Tongue (tissue), 3 donors: ENCODE measurements at places on chromosomes 16 and 17. TPM values are rescaled to one million over a fixed set of nuclear protein-coding genes. Genes with fewer than 3 reads are reported as not detected.
A peak's percentile ranks its signal among the peaks of the same experiment; 100 is the strongest.

GRCh38 chr17:68085771-68086381 lies 50.3 kb downstream of the KPNA2 start:
- peak; percentile 5 for DNase-seq

DNA sequence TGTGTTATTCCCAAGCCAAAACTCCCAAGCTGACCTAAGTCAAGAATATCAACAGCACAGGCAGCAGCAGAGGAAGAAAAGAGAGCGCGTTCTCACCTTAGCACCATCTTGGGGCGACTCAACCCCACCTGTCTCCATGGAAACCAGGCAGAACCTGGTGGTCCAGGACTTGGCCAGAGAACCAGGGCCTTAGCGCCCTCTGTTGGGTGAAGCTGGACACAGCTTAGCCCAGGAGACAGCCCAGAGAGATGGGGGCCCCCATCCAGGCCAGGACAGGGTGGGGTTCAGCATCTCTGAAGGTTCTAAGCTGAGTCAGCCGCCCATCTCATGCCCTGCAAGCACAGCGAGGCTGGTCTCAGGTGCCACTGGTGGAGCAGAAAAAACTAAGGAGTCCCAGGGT lies 60.1 kb upstream of the TMEM132E start:
- no peak for DNase-seq

GRCh38 chr17:32553168-32553567 lies 66.4 kb downstream of the CDK5R1 start:
- DNase-seq: no peak

GRCh38 chr16:3283543-3284447 lies 504 bp downstream of the ZNF263 start:
- no peak for DNase-seq

DNA sequence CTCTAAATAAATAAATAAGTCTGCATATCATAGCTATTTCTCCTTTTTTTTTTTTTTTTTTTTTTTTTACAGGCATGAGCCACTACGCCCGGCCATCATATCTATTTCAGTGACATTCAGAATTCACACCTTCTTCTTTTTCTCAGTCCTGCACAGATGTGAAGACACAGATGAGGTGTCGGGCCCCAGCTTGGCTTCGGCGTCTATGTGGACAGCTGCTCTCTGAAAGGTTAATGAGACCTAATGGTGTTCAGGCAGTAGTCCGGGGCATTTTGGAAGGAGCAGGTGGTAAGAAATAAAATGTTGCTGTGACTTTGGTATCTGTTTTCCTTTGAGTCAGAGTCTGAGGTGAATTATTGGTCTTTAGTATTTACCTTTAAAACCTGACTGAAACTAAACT lies 23.6 kb downstream of the TANGO6 start:
- no peak for DNase-seq

ATMIN gene
- 28.9 TPM for total RNA-seq
